ENCODE measurements at places on chromosomes 11 and 22.

GRCh38 chr11:107545101-107545514 lies 20.4 kb downstream of the ALKBH8 start:
- no peak for DNase-seq

GRCh38 chr22:24400034-24400725 lies 27.2 kb upstream of the ADORA2A start:
- no peak for DNase-seq

- DNase-seq: no peak
Measured at GRCh38 chr22:22887621-22888503, at the start of gene IGLL5. IGLL5 (plus strand) TSS chr22:22887816; CDS start chr22:22888054, 238 bp downstream.

DNA sequence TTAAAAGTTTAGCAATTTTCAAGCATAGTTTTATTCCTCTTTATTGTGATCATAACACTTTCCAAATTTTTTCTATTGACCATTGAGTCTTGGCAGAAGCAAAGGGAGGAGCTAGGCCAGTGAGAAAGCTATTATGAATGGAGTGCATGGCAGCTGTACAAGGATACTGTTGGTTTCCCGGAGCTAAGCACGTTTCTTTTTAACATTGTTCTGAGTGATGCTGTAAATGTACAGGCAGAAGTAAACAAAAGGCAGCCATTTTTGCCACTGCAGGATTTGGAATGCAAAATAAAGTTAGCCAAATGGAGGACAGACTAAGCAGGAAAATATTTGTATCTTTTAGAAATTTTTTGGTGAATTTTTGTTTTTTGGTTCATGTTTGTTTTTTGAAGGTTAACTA lies 16.2 kb downstream of the CBL start:
- no peak for DNase-seq

GRCh38 chr11:10477690-10478046 lies 22.6 kb downstream of the AMPD3 start:
- DNase-seq: no peak

DNA sequence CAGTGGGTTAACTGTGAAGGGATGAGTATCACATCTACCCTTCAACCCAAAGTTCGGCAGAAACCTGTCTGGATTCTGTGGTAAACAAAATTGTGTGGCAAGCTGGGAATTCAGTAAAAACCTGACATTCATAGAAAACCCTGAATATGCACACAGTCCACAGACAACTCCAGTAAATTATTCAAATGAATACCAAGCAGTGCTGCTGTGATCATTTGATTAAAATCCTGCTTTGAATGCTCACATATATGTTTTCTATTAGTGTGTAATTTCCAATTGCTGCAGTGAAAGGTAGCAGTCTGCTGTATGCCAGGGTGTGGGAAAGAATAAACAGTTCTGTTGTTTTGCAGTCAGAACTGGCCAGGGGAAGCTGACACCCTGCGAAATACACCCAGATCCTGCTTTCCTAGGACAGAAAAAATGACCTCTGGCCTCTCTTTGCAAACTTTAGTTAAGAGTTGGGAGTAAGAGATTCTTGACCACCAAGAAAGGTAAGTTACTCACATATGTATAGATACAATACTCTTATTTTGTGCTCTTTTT lies 217.8 kb downstream of the FAM76B start:
- DNase-seq: no peak

DNA sequence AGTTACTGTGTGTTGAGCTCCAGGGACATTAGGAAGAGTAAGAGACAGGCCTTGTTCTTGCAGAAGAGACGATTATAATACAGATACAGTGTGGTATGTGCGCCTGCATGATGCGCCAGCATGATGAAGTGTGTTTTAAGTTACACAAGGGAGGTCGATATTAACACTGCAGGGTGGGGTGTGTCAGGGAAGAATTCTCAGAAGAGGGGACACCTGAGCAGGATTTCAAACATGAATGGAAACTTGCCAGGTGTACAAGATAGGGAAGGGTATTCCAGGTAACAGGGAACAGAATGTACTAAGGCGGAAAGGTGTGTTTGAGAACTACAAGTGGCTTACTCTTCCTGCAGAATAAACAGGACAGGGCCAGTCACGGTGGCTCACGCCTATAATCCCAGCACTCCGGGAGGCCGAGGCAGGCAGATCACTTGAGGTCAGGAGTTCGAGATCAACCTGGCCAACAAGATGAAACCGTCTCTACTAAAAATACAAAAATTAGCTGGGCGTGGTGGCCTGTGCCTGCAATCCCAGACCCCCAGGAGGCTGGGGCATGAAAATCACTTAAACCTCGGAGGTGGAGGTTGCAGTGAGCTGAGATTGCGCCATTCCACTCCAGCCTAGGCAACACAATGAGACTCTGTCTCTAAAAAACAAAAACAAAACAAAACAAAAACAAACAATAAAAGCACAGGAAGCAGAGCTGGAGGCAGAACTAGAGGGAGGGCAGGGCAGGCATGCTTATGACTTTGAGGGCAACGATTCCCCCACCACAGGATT lies 59.0 kb downstream of the SYN3 start:
- no peak for DNase-seq

DNA sequence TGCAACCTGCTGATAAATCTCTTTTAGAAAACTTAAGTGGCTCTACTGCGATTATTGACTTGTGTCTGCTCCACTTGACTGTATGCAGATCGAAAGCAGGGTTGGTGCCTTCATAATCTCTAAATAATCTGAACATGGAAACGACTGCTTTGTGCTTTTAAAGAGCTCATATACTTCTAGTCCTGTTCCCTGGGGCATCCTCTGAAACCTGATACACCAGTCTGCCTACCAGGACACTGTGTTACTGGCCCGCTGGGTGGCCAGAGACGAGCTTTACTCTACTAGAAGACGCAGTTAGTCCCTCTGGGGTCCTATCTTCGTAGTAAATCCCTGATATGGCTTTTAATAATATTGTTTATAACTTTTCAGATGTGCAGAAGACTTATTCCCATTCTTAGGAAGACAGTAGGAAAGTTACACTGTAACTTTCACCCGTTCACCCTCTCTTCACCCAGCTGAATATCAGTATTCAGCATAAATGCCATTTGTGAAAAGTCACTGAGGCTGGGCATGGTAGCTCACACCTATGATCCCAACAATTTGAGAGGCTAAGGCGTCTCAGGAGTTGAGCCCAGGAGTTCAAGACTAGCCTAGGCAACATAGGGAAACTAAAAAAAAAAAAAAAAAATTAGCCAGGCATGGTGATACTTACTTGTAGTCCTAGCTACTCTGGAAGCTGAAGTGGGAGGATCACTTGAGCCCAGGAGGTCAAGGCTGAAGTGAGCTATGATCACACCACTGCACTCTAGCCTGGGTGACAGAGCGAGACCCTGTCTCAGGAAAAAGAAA lies 9.0 kb upstream of the HTR3B start:
- no peak for DNase-seq
